ENCODE measurements at places on chromosomes 4 and X.

GRCh38 chr4:54067166-54067565, 2.8 kb upstream of the CHIC2 start:
- peak; percentile 60 for DNase-seq

DNA sequence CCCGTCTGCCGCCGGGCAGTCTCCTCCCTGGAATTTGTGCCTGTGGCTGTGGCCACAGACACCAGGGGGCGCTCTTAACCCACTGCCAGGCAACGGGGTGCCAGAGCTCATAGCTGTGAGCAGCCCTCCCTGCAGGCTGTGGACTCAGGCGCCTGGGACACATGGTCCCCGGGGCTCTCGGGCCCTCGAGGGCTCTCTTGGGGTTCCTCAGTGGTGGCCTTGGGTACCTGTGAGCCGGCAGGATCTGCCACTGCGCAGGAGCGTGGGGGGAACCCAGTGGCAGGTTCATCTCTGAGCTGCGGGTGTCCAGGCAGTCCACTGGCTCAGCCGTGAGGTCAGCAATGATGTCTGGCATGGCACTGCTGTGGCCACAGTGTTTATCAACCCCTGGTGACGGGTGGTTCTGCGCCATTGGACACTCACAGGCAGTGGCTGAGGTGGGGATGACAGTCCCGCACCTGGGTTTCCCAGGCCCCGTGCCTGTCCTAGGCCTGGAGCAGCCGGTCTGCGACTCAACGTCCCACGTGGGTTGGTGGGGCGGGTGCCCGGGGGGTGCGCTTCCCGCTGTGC, 37.2 kb downstream of the PCGF3 start:
- DNase-seq = peak; percentile 22

DNA sequence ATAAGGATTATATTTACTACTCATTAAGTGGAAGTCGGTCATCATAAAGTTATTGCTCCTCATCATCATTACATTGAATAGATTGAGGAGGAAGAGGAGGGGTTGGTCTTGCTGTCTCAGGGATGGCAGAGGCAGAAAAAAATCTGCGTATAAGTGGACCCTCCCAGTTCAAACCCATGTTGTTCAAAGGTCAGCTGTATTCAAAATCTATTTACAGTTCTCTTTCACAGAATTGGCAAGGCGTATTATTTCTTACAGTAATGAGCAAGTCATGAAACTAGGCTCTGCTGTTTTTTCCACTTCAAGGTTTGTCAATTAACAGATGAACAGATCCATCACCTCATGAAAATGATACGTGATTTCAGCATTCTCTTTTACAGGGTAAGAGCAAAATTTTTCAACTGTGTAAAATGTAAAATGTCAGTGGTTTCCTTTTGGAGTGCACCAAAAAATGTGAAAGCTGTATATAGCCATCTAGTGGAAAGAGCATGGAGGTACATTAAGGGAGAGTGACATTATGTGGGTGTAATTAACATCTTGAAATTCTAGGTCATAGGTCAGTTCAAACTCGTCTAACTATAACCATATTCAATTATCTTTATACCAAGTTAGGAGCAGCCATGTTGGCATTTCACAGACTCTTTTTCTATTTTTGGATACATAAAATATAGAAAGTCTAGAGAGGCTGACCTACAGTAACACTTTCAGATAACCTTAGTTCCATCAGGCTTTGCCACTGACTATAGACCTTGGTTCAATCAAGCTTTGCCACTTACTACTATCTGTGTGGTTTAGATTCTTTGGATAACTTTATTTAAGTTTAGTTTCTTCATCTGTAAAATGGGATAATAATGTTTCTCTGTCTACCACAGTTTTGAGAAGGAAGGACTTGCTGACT, 30.1 kb downstream of the NEIL3 start:
- DNase-seq = peak; percentile 36

GRCh38 chr4:76373919-76374552, 46.9 kb downstream of the CCDC158 start:
- peak; percentile 3 for DNase-seq

DNA sequence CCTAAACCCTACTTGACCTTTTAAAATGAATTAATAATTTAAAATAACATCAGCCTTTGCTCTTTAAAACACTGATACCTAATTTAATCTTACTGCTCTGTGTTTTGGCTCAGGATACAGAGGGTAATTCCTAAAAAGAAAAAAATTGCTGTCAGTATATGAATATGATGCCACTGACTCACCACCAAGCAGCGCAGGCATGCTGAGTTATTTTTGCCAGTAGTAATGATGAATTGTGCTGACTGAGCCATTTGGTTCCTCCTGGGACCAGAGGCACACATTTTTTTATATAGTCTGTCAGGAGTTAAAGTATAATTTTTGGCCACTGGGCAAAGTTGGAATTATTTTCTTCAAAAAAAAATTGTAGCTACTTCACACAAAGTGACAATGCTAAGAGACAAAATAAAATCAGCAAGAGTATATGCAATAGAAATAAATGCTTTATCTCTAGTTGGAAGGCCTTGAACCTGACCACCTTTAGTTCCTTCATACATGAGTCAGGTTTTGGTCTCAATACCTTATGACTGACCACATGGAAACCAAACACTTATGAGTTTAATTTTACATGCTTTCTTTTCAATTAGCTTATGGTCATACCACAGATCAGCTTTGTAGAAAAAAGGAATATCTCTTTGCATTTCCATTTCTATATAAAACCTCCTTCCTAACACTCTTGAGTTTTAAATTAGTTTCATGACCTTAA, 115.1 kb downstream of the PPP3CA start:
- DNase-seq = peak; percentile 82

- DNase-seq = no peak
Observed at GRCh38 chr4:1777822-1778641, 15.1 kb upstream of the FGFR3 start.

DNA sequence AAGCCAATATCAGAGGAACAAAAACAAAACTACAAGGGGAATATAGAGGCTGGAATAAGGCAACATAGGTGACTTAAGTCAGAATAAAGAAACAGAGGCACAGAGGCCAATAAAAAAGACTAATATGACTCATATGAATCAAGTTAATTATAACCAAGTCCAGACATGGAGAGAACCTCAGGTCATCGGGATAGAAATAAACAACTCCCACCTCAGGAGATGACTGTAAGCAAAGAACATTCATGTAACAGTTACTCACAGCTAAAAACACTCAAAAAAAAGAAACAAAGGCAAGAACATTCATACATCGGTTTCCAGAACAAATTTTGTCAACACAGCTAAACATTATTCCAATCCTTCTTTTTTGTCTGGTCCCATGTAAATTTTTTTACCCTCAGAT, 60.3 kb upstream of the RXFP1 start:
- no peak for DNase-seq

Measured in HCEC 1CT (cell line).